ENCODE measurements at places on chromosomes 5 and 9.
A peak's percentile ranks its signal among the peaks of the same experiment; 100 is the strongest.

- no peak for DNase-seq
Observed at GRCh38 chr5:139342423-139342723, 719 bp downstream of the PAIP2 start.

DNA sequence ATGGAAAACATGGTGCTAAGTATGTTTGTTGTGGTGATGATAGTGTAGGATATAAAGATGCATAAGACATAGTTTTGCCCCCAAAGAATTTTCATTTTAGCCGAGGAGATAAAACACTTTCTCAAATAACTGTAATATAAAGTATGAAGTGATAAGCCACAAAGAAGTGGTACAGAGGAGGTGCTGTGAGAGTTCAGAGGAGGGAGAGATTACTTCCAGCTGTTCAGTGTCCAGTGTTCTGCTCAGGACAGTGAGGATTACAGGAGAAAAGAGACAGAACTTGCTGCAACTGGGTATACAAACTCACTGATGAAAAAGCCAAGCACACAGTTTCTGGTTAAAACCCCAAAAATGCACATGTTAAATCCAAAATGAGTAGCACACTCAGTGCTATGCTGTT lies 309.3 kb downstream of the KIAA0825 start:
- no peak for DNase-seq

DNA sequence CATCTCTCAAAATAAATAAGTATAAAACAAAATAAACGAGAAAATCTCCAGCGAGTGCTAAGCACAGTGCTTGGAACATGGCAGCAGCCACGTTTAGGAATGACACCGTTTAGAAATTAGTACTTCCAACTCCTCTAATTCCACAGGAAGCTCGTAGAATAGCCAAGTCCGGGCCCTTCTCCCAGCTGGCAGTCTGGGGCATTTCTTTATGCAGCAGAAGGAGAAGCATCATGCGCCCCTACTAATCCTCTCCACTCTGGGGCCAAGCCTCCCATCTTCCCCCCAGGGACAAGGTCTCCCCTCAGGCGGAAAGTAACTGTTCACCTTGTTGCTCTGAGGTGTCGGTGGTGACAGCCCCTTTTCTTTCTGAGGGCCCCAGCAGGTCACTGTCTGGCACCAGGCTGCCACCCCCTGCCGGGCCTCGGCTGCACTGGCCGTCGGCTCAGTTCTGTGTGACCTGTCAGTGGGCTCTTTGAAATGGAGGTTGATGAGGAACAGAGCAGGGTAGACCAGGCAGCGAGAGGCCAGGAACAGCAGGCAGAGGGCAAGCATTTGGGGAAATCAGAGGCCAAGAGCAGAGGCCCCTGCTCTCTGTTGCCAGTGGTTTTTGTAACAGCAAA lies 113.5 kb upstream of the WWC1 start:
- DNase-seq, result no peak

DNA sequence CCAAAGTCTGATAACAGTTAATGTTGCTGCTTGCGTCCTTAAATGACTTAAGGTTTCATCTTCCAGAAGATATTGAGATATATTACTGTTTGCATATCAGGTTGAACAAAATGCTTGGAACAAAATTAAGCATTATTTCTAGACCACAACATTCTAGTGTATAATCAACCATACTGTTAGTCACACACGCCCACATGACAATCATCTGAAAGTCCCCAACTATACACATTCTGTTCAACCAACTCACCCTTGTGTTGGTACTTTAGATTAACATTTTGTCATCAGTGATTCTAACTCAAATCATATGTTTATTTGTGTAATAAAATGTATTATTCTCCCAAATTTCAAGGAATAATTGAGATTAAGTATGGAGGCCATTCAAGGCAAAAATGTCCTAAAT lies 47.3 kb downstream of the LURAP1L start:
- DNase-seq, result no peak

DNA sequence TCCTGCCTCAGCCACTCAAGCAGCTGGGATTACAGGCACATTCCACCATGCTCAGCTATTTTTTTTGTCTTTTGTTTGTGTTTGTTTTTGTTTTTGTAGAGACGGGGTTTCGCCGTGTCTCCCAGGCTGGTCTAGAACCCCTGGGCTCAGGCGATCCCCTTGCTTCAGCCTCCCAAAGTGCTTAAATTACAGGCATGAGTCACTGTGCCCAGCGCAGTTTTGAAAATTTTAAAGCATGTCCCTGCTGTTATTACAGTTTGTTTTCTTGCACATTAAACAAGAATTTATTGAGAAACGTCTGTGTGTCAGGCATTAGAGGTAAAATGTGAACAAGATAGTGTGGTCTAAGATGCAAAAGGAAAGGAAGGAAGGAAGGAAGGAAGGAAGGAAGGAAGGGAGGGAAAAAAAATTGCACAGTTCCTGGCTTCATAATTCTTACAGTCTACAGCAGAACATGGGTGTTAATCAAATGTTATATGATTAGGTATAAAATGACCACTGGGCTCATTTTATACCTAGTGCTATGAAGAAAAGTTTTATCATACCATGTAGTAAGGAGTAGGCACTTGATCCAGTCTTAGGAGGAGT lies 205.4 kb downstream of the SNX18 start:
- no peak for DNase-seq

DNA sequence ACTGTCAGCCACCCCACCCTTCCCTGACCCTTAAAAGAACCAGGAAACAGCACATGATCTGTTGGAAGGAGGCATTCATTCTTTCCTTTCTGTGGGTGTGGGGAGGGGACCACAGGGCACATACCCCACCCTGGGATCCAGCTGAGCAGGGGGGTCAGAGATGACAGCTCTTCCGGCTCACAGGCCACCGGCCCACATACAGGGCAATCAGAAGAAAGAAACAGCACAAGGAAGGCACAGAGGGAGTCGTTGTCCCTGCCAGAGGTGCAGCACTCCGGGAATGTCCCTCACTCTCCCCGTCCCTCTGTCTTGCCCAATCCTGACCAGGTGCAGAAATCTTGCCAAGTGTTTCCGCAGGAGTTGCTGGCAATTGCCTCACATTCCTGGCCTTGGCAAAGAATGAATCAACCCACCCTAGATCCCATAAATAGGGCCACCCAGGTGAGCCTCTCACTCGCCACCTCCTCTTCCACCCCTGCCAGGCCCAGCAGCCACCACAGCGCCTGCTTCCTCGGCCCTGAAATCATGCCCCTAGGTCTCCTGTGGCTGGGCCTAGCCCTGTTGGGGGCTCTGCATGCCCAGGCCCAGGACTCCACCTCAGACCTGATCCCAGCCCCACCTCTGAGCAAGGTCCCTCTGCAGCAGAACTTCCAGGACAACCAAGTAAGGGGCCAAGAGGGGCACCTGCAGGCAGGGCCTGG lies at the start of gene LCN2:
Gene LCN2 (plus strand): TSS at position 453 of the 701 bp plus-strand sequence. CDS start 73 bp downstream, at position 526.
- no peak for DNase-seq

GRCh38 chr9:135002336-135002735 lies 84.6 kb upstream of the FCN1 start:
- no peak for DNase-seq

GRCh38 chr5:150999704-151000442 lies 20.5 kb upstream of the GPX3 start:
- DNase-seq, result no peak

DNA sequence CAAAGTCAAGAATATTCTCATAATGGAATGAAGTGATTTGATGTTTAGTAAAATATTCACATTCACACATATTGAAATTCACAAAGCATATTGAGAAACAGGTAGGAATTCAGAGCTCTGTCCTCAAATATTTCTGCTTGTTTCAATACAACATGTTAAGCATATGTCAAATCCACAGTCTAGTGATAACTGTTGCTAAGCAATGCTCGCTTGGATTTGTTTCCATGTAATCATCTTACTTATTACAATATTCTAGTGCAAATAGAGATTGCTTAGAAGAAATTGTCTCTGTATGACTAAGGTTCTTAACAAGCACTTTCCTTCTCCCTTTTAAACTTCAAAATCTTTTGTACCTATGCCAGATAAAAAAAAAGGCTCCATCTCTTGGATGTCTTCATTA lies 995.7 kb downstream of the CDH18 start:
- no peak for DNase-seq

DNA sequence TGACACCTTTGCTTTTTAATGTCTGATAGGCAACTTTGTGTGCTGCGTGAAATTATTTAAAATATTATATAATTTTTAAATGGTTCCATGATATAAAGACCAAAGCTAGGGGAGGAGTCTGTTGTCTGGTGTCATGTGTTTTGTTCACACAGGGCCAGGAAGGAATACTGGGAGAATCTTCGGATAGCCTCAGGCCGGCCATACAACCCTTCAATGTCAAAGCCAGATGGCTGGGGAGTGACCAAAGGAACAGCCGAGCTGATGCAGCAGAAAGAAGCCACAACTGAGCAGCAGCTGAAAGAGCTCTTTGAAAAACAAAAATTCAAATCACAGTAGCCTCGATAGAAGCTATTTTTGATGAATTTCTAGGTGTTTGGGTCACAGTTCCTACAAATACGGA lies 19.2 kb downstream of the BHMT start:
- DNase-seq, result no peak

DNA sequence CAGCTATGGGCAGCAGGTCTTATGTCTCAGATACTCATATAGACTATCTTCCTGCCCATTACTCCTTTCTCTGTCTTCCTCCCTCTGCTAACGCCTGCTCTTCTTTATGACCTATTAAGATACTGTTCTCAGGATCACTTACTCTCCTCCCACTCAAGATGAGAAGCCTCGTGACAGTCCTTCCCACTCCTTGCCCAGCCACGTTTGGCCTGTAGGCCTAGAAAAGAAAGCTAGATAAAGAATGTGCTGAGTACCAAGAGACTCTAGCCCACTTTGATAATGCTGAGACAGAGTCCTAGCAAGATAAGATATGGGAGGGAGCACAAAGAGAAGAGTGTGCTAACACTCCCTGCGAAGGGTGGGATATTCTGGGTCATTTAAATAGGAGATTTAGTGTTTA lies 6.8 kb upstream of the DENND4C start:
- no peak for DNase-seq

- no peak for DNase-seq
Observed at GRCh38 chr9:125559894-125560293, 147.1 kb downstream of the MAPKAP1 start.

DNA sequence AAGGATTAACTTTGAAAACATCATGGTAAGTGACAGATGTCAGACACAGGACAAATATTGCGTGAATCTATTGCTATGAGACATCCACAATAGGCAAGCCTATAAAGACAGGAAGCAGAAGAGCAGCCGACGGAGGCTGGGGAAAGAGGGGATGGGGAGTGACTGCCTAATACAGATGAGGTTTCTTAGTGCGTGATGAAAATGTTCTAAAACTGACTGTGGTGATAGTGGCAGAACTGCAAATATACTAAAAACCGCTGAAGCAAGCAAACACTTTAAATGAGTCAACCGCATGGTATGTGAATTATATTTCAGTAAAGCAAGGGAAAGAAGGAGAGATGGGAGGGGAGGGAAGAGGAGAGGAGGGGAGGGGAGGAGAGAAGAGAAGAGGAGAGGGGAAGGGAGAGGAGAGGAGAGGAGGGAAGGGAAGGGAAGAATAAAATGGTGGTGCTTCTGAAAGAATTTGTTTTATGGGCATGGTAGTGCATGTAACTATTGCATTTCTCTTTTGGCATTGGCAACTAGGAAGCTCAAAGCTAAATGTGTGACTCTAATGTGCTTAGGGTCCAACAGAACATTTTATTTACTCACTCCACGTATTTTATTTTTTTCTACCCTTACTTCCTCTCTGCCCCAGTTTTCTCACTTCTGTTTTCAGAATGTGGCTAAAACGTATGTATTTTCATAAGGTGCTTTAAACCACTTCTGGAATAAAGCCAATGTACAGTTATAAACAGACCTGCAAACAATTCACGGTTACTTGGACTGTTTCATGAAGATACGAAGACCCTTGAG lies 21.3 kb downstream of the AKNA start:
- DNase-seq, result no peak

GRCh38 chr5:53479590-53480415 lies 626 bp upstream of the FST start:
- peak; percentile 59 for DNase-seq

Measured in stimulated activated effector memory CD8-positive, alpha-beta T cell treated with anti-CD3 and anti-CD28 coated beads, Interleukin-12 subunit alpha, Interleukin-12 subunit beta, amount 100 ng/mL, for 72 hours (primary cell).